ENCODE measurements at places on chromosomes 6 and 20.
A peak's percentile ranks its signal among the peaks of the same experiment; 100 is the strongest.

GRCh38 chr6:147204060-147204785, at the start of gene STXBP5:
STXBP5 (plus strand) TSS chr6:147204417; CDS start chr6:147204533, 116 bp downstream.
- DNase-seq, result peak; percentile 26

DNA sequence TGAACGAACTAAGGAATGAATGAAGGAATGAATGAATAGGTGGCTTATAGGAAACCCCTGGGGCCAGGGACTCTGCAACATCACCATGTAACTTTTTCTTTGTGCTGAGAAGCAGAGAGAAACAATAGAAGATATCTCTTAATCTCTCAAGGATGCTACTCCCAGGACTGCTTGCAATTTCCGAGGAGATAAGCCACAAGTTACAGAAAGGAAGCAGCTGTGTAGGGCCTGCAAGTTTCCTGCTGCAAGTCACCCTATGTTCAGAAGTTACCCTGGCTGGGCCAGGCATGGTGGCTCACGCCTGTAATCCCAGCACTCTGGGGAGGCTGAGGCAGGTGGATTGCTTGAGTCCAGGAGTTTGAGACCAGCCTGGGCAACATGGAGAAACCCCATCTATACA, 7.3 kb upstream of the MAVS start:
- no peak for DNase-seq

DNA sequence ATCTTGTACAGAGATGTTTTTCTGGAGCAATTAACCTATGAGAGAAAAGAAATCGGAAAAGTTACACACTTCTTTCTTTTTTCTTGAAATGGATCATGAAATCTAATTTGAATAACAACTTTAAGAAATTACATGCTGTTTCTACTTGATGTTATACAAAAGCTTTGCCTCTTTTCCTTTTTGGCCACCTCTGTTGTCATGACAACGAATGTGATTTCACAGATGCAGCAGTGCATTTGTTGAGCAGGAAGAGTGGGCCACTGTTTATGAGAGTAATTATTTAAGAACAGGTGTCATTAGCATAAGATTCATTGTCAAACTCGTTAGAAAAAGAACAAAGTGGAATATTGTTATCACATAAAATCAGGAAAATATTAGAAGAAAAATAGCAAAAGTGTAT, 148.3 kb upstream of the IMPG1 start:
- DNase-seq, result no peak

DNA sequence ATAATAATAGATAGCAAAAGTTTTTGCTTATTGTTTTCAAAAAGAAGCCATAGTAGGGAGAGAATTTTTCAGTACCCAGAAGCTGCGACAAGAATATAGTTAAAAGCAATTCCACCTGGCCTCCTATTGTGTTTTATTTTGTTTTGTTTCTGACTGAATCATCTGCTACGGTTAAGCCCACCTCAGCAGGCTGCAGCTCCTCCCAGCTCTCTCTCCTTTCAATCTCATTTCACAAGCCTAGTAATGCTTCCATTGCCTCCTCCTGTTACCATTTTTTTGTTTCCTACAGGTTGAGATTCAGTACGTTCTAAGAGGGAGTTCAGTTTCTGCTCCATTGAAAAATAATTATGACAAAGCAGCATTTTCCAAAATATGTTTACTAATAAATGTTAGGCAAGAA, 77.9 kb downstream of the PCSK2 start:
- no peak for DNase-seq

GRCh38 chr6:75418233-75418632, 75.4 kb downstream of the FILIP1 start:
- DNase-seq, result no peak

DNA sequence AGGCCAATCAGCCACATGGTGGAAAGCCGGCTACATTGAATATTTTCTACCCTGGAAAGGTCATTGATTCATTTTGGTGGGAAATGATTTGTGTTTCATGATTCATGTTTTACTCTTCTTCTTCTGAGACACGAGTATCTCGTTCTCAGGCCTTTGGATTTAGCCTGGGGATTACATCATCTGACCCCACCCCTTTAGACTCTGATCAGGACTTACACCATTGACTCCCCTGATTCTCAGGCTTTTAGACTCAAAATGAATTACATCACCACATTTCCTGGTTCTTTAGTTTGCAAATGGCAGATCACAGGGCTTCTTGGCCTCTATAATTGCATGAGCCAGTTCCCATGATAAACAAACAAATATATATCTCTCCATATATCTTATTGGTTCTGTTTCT, 228.8 kb downstream of the ADGRG6 start:
- no peak for DNase-seq

GRCh38 chr6:27679308-27679963, 206.5 kb upstream of the ZNF184 start:
- no peak for DNase-seq

- no peak for DNase-seq
Measured at GRCh38 chr20:57465486-57465885, 59.5 kb downstream of the CTCFL start.

GRCh38 chr20:19688031-19688806, 69.8 kb upstream of the RIN2 start:
- no peak for DNase-seq

GRCh38 chr6:156910011-156910334, 132.8 kb downstream of the ARID1B start:
- DNase-seq, result no peak

Data from T-helper 9 cell (primary cell).